Stimulated activated CD4-positive, alpha-beta T cell treated with anti-CD3 and anti-CD28 coated beads, Interleukin-1b, Interleukin-23, amount 100 ng/mL, for 48 hours (primary cell): ENCODE measurements at places on chromosomes 12 and 14.

- no peak for DNase-seq
These were observed 651.3 kb upstream of the MIS18BP1 start for GRCh38 chr14:45904314-45904713.

DNA sequence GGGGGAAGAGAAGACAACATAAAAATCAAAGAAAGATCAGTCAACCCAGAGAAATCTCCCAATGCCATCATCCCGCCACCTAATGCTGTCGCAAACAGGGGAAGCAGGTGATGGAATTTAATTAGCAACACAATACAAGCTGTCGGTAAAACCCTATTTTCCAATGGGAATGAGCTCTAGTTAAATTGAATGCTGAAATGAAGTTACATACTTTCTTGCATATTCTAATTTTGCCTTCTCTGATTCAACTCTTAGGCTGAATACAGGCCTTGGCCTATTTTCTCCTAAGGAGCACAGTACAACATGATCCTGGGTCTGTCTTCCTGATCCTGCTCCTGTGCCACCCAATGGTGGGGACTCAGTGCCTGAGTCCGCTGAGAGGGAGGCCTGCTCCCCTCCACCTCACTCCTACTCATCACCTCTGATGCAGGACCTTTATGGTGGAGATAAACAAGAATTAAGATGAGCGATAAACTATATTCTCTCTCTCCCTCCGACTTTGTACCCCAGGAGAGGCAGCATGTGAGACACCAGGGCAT lies 238.8 kb downstream of the GXYLT1 start:
- DNase-seq = no peak

GRCh38 chr14:75568791-75569190 lies 9.6 kb upstream of the FLVCR2 start:
- peak; percentile 63 for DNase-seq

DNA sequence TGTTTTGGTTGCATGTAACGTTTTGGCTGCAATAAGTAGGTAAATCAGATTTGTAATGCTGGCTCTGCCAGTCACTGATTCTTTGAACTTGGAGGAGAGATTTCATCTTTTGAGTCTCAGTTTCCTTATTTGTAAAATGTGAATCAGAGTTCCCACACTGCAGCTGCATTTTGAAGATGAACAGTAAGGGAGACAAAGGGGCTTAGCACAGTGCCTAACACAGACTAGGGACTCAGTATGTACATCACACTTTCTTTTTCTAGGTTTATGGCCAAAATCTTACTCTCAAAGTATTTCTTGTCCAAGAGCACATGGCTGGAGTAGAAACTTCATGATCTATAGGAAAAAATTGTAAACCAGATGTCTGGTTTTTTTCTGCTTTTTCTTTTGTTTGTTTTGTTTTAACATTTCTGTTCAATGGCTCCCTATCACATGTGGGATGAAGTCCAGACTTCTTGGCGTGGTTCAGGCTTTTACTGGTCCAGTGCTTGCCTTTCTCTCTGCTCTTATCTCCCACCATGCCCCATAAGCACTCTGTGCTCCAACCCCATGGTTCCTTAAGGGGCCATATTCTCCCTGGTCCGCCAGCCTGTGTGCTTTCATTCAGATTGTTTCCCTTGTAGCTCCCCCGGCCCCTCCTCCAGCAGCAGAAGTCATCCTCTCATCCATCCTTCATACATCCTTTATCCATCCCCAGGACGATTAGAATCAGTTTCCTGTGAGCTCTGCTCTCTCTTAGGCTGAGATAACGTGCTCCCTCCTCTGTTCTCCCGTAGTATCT lies 58.0 kb downstream of the SYNE2 start:
- DNase-seq = no peak

DNA sequence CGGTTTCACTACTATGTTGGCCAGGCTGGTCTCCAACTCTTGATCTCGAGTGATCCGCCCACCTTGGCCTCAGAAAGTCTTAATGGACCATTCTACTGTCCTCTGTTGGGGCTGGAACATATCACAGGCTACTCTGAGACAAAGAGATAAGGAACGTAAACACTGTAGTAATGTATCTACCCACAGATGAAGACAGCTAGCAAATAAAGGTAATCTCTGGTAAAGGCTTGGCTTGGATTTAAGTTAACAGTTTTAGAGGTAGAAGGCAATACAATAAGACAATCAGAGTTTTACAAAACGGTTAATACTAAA lies 44.6 kb upstream of the ISM2 start:
- DNase-seq = no peak

DNA sequence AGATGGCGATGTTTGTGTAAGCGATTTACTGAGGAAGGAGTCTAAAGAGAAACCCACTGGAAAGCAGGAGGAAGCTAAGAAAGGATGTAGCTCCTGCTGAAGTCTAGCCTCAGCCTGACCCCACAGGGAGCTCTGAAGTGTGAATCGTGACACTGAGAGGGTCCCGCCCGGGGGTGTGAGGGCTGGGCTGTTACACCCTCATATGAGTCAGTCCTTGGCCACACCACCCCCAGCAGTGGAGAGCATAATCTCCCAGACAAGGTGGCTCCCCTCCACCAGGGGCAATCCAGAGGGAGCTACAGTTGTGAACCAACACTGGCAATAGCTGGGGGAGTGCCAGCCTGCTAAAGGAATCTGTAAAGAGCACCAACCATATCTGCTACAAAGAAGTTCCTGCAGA lies 31.5 kb downstream of the SVOP start:
- DNase-seq = no peak

DNA sequence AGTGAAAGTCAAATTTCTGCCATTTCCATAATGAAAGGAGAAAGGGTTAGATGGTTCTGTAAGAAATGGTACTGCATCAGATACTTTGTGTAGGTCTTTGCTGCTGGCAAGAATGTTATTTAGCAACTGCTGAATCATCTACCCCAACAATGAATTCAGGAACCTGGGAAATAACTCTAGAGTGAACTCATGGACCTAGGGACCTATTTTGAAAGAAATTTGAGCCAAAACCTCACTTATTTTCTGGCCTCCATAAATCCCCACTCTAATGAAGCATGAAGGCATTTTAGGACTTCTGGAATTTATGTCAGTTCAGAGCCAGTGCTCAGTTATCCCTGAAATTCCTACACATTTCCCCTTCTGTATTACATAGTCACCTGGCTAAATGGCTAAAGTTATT lies 50.9 kb upstream of the CPNE8 start:
- no peak for DNase-seq

DNA sequence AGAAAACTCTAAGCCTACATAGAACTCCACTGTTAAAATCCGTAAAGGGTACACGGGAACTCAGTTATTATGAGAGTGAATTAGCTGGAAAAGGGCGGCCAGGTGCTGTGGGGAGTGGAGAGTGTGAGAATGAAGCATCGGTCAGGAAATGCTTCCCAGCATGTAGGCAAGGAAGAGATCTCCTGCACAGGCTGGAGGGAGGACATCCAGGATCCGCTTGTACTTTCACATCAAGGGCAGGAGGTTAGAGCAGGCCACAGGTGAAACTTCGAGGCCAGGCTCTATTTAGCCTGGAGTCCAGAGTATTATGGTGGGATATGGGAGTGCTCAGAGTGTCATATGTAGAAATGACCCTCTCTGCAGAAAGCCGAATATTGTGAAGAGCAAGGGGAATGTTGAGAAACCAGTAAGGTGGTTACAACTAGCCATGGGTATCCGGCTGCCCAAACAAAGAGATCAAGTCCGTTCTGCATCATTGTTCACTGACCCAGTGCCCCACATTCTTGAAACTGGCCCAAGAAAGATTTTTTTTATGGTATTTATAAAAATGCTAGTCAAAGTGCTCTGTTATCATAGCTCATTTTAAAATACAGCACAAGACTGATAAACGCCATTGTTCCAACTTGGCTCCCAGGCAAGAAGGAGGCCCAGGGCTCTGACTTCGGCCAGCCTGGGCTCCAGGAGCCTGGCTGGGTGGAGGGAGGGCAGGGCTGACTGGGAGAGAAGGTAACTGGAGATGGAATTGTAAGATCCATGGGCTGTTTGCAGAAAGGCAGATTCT lies 79.4 kb upstream of the HIF1A start:
- DNase-seq = no peak

GRCh38 chr12:130126023-130126432 lies 36.2 kb upstream of the FZD10 start:
- DNase-seq = no peak

DNA sequence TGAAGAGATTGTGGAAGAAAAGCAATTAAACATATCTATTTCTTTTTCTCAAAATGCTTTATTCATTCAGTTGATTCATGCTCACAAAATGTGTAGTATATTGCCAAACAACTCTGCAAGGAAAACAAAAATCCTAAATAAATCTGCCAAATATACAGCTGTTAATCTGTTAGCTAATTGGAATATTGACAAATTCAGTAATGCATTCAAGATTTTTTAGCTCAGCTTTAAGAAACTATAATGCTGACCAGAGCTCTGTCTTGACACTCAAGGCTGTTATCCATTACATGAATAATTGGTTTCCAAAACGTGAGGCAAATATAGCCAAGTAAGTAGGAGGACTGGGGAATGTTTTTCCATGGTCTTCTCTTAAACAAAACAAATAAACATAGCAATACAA lies 146.8 kb downstream of the TMTC2 start:
- no peak for DNase-seq

GRCh38 chr12:124917135-124917840 lies 2.8 kb upstream of the UBC start:
- peak; percentile 96 for DNase-seq

DNA sequence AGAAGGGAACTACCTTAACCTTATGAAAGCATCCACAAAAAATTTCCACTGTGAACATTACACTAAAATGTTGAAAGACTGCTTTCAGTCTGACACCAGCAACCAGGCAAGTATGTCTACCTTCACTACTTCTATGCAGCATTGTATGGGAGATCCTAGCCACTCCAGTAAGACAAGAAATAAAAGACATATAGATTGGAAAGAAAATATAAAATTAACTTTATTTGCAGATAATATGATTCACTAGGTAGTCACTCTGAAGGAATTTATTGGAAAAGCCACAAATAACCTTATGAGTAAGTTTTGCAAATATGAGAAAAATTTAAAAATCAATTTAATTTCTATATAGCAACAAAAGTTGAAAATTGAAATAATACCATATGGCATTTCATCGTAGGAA lies 172.0 kb downstream of the RERGL start:
- no peak for DNase-seq

DNA sequence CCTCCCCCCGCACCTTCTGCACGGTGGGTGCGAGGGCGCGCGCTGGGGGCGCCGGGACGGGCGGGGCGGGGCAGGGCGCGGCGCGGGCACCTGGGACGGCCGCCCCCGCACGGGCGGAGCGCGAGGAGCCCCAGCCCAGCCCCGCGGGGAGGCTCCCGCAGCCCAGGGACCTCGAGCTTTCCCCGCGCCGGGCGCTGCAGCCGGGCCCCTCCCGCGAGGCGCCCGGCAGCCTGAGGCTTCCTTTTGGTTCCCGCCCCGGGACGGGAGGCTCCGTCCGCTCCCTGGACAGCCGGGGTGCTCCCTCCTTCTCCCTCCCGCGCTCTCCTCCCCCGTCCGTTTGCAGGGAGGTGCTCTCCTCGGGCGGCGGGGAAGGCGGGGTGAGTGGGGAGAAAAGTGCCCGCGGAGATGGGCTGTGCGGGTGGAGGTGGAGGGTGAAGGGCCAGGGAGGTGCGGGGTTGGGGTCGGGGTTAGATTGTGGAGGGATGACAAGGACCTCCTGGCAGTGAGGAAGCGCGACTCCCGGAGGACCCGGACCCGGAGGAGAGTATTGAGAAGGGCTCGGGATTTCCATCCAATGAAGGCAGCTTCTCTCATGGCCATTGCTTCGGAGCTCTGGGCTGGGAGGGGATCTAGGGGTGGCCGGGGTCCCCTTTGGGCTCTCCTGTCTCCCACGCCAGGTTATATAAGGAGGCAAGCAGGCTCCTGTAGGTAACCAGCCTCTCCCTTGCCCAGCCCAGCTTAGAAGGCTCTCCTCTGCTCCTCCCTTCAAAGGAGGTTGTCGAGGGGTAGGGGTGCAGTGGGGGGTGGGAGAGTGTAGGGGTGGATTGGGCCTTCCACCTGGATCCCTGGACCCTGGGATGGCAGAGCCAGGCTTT lies 645 bp downstream of the JDP2 start:
- no peak for DNase-seq

DNA sequence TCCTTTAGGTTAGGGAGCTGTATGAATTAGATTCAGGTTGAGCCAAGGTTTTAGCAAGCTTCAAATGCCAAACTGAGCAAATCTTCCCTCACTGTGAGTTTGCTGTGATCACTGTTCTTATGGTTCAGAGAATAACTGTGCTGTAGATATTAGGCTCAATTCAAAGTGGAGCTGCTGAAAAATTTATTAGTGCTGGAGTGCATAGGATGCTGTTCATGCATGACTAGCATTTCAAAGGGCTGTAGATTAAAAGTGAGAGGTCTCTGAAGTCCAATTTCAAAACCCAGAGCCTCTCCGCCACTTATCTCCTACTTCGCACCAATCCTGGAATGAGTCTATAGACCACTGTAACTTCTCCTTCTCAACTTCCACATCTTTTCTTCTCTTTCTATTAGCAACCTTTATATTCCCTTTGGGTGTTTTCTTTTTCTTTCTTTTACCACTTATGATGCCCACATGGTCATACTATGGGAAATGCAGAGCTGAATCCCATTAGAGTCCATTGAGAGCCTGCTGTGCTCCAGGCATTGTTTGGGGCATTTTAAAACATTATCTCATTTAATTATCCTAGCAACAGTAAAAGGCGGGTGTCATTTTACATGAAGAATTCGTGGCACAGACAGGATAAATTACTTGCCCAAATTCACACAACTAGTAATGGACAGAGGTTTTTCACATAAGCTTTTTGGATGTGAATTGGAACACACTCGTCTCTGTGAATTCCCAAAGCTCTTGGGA lies 77.5 kb upstream of the EEA1 start:
- DNase-seq = no peak

GRCh38 chr14:102363182-102363943 lies 622 bp downstream of the TECPR2 start:
- DNase-seq = peak; percentile 31

- DNase-seq = no peak
These were observed 10.0 kb upstream of the LRTM2 start for GRCh38 chr12:1810201-1810930.

GRCh38 chr12:49975318-49975761 lies 2.6 kb downstream of the AQP6 start:
- DNase-seq = no peak

GRCh38 chr14:55332654-55333570 lies 61.7 kb downstream of the FBXO34 start:
- no peak for DNase-seq
